Stimulated activated CD4-positive, alpha-beta T cell treated with anti-CD3 and anti-CD28 coated beads, Interleukin-4, amount 100 ng/mL, for 24 hours (primary cell): ENCODE measurements at places on chromosomes 5 and 9.

DNA sequence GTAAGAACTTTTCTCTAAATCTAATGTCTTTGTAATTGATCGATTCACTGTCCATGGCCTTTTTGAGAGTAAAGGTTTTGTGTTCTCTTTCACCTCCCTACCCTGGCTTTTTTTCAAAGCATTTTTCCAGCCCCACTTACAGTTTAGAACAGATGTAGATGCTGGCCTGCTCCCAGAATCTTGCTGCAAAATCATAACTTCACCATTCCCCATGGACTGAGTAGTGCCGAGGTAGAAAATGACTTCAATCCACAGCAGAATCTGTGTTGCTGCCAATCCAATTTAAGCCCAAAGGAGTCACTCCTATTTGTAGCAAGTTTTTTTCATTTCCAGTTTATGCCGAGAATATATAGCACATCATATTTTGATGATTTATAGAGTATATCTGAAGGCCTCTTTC, 46.5 kb upstream of the CEMIP2 start:
- no peak for DNase-seq

GRCh38 chr9:8315211-8315610, 515.6 kb upstream of the DMAC1 start:
- DNase-seq: no peak

- DNase-seq: no peak
These were observed 5.8 kb downstream of the ANKDD1B start for GRCh38 chr5:75616971-75617621.

DNA sequence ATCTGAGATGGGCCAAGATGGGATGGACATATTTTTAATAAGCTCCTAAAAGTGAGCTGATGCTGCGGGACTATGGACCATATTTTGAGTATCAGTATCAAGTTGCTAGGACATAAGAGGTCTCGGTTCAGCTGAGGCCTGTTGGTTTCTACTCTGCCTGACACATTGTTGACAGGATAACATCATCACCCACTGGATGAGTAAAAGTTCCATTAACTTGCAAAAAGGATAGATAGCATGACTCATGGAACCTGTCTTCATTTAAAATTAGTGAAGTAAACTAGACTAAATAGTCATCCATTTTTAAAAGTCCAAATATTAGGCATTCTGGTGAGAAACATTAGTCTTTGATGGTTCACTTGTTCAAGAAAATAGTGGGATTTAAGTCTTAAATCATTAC, 33.3 kb downstream of the PARP8 start:
- DNase-seq: peak; percentile 45

DNA sequence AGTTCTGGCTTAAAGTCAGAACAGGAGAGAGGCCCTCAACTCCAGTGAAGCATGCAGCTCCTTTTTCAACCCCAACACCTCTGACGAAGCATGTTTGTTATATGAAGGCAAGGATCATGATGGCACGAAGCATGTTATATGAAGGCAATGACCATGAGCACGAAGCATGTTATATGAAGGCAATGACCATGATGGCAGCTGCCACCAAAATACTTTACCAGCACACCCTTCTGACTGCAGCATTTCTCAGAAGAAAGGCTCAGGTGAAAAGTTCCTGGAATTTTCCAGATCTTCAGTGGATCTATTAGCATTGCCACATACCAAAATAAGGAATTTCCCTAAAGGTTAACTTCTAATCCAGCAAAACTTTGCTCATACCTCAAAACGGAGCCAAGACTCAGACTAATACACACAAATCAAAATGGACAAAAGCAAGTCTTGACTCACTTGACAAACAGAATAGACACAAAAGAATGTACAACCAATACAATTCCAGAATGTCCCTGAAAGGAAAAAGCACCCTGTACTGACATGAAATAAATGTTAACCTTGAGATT, 217.4 kb downstream of the FANCC start:
- no peak for DNase-seq

DNA sequence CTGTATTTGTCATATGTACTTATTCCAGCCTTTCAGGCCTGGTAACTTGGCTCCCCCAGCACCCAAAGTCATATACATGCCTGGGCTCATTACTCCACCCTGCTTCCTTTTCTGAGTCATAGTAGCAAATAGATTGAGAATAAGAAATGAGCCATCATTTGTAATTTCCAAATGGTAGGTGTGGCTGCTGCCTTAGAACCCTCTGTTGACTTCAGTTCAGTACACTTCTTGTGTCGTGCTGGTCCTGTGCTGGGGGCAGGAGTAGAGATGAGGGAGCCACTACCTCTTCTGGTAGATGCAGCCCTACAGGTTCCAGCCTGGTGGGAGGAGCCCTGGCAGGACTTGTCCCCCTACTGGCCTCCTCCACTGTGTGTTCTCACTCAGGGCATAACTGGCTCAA, 11.1 kb downstream of the GM2A start:
- peak; percentile 32 for DNase-seq

DNA sequence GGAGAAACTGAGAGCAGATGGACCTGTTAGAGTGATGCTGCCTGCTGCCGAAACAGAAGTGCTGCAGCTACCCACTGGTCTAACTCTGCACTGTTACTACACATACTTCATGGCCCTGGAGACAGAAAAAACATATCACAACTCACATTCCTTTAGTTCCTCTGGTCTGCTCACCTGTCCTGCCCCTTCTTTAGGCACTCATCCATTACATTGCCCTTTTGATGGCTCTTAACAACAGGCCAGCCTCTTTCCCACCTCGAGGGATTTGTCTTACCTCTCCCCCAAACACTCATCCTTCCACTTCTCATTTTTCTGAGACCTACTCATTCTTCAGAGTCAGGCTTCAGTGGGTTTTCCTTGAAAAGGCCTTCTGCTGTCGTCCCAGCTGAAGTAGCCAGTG, 49.2 kb downstream of the KCTD16 start:
- no peak for DNase-seq

DNA sequence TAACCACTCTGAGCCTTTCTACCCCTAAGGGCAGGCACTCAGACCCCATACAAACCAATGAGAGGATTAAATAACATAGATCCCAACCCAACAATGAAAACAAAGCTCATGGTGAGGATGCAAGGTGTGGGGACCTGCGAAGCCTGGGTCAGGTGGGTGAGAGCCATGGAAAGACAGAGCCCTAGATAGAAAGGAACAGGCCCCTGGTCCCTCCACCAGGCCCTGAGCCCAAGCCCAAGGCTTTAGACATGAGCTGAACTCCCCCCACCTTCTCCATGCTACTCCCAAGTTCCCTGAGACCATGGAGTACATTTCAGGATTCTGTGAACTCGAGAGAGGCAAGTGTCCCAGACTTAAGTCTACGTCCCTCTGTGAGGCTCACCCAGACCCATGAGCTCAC, 106.5 kb downstream of the SAXO1 start:
- DNase-seq: no peak

DNA sequence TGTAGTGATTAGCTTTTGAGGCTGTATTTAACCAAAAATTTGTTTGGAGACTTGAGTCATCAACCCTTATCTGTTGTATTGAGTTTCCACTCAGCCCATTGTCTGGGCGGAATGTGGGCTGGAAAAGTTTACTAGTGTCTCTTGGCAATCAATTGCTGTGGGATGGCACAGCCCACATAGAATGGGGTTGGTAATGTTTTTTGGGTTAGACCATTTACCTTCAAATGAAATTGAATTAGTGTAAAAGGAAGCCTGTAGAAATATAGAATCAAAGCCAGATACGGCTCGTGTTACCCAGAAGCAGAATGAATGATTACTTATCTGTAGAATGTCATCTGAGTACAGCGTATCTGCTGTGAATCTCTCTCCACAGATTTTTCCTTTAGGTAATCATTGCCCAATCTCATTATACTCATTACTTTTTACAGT, 142.9 kb downstream of the AOPEP start:
- DNase-seq: peak; percentile 15

DNA sequence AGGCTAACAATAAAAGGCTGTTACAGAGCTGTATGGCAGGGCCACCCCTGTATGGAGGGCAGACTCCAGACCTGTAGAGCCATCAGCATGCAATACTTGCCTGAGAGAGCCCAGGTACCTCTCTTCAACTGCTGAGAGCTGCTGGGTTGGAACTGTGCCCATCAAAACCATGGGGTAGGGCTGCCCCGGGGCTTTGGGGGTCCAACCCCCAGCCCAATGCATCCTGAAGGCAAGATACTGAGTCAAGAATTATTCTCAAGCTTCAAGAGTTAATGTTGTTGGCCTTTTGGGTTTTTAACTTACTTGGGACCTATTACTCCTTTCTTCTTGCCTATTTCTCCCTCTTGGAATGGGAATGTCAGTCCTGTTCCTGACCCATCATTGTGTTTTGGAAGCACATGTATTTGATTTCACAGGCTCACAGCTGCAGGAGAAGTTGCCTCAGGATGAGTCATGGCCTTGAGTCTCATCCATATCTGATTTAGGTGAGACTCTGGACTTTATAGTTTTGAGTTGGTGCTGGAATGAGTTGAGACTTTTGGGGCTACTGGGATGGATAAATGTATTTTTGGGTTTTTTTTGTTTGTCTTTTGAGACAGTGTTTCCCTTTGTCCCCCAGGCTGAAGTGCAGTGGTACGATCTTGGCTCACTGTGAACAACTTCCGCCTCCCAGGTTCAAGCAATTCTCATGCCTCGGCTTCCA, 21.0 kb upstream of the CDK7 start:
- no peak for DNase-seq
